Kidney (tissue), 22 donors: ENCODE measurements at places on chromosomes 11 and 22. TPM values are rescaled to one million over a fixed set of nuclear protein-coding genes. Genes with fewer than 3 reads are reported as not detected.

DNA sequence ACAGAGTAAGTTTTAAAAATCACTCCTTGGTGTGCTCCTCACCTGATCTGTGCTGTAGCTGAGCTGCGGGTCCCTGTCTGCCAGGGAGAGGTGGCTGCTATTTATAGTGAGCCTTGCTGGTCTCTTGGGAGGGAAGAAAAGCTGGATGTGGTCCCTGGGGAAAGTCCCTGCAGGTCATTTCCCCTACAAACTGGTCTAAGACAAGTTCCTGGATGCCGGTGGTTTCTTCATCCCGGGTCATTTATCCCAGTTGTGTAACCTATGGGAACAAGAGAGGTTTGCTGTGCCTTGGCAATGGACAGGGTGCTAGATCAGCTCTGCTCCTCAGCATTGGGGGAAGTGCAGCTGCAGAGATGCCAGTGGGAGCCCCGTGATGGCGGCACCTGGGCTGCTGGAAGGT, at the start of gene SAA2:
SAA2 (minus strand) TSS at position 108 of the 400 bp plus-strand sequence. CDS start 657 bp downstream, outside the sequence.
- DNase-seq, result no peak

- no peak for DNase-seq
Measured at GRCh38 chr11:46983598-46983997, 47.0 kb downstream of the CSTPP1 start.

GRCh38 chr11:116793772-116794097, 2.1 kb upstream of the APOA5 start:
- no peak for DNase-seq

Gene WNT7B
- total RNA-seq, result 1.6 TPM

DNA sequence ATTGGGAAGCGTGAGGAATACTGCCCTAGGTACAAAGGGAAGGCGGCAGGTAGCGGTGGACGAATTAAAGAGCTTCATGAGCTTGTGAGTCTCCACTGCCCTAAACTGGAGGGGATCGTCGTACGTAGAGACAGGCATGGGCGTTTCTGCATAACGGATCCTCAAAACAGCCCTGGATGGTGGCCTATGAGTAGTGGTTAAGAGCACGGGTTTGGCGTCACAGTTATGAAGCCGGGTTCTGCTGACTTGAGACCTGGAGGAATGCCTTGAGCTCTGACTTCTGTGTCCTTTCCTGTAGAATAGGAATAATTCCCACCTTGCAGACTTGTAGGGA, 335 bp downstream of the TMEM138 start:
- DNase-seq, result no peak

GRCh38 chr11:106070606-106071005, 6.5 kb downstream of the KBTBD3 start:
- DNase-seq, result no peak

DNA sequence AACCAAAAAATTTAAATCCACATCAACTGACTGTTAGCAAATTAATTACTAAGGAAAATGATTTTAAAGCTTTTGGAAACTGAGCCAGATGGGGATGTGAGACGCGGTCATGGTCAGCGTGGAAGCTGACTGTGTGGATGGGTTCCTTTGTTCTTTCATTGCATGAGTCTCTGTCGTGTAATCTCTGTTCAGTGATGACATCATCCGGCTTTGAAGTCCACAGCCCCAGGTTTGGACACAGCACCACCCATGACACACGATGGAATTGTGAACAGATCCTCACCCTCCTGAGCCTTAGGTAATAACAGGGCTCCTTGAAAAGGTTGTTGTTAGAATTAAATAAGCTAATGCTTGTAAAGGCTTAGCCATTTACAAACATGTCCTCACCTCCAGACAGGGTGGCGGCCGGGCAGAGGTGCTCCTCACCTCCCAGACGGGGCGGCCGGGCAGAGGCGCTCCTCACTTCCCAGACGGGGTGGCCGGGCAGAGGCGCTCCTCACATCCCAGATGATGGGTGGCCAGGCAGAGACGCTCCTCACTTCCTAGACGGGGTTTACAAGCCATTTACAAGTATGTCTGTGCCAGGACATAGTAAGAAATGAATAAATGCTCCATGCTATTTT, 677.3 kb downstream of the TBC1D22A start:
- no peak for DNase-seq

Gene DDI1
- total RNA-seq, result not detected
